Cortex of kidney (tissue), 1 donor: ENCODE measurements at places on chromosomes 1 and 21.

DNA sequence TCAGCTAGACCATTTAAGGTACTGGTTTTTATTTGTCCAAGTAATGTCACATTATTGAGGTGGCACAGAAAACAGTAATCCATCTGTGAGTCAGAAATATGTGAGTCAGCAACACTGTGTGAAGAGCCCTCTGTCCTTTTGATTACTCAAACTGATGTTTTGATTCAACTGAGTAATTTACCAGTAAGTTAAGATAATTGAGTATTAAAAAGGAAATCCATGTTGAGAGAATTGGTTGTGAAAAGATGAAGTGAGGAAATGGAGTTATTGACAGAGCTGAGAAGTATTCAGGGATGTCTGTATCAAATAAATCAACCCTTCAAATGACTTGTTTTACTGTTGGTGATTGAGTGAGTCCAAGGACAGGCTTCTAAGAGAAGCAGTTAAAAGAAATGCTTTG lies 302.7 kb upstream of the SGIP1 start:
- DNase-seq = no peak

DNA sequence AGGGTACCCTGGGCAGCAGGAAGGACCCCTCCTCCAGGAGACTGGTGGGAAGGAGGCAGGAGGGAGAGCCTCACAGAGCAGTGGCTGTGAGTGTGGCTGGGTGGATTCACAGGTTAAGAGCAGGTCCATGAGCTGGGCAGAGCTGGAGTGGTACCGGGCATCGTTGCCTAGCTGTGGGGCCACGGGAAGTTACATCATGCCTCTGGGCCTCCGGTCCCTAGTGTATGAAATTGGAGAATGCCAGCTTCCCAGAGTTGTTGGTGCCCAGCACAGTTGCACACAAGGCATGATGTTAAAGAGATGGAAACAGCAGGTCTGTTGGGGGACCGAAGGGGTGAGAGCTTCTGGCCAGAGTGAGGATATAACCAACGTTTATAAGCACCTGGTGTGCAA lies 18.5 kb downstream of the FOXO6 start:
- DNase-seq = no peak

DNA sequence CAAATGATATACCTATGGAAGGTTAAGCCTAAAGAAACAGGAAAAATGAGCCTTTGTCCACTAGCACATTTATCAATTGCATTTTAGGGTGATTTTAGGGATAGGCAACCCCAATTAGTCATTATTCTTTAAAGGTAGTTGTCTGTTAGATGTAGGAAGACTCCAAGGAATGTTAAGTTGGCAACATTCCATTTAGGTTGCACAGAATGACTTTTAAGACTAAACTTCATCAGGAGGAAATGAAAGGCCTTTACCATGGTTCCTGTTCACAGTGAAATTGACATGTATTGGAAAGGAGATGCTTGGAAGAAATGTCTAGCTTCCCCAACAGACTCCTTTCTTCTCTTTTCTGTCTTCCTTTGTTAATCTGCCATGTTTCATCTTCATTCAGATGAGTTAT lies 1.6 kb upstream of the APOBEC4 start:
- no peak for DNase-seq

DNA sequence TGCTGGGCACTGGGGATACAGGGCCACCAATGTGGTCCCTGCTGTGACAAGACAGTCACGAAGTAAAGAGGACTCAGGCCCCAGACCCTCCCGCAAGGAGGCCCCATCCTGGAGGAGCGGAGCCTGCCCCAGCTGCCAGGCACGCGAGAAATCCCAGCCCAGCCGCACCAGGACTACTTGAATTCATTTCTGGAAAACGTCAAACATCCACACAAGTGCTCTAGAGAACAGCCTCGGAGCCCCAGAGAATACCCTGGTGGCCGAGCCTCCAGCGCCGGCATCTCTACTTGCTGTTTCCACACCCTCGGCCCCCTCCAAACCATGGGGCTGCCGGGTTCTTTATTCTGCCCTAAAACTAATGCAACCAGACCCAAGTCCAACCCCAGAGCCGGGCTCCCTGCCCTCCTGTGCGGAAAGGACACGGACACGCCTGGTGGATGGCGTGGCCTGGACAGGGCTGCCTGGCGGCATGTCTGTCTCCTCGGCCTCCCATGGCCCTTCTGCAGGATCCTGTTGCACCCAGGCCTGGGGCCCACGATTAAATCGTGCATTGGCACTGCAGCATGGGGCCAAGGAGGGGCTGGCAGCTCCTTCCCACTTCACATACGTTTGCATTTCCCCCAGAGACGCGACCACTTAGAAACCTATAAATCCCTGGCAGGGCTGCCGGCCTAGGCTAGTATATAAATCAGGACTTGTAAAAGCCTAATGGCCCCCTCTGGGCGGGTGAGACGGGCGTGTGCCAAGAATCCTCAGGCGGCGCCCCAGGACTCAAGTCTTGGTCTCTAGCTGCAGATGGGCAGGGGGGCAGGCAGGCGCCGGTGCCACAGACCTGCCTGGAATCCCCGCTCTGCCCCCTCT lies 41.2 kb downstream of the DMRTB1 start:
- DNase-seq = no peak

DNA sequence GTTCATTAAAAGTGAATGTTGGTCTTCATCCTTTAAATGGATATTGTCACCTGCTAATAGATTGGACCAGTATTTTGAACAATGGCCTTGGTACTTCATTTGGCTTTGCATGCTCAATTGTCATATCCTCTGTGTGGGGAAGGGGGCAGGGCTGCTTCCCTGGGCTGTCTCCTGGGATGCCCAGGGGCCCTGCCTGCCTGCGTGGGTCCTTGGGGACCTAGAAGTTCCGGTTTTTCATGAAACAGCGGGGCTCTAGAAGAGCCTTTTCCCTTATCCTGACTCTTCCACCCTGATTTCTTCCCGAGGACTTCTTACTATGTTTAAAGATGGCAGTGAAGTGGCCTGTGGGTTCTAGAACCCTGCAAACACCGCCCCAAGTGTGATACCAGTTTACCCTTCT lies 97.5 kb downstream of the DISC1 start:
- DNase-seq = no peak

GRCh38 chr1:220235462-220235861 lies 36.8 kb downstream of the RAB3GAP2 start:
- no peak for DNase-seq

DNA sequence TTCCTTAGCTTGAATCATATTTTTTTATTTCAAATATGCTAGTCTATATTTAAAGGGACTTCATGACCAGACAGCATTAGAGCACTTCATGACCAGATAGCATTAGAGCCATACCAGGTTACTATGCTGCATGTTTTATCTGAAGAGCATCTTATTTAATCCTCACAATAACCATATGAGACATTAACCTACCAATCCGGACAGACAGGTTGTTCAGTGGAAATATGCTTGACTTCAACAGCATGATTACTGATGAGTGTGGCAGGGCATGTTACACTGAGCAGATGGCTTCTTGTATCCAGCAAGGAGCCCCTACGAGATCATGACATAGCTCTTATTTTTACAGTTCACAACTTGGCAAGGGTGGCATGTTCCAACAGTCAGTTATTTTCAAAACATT lies 85.0 kb upstream of the KCTD3 start:
- no peak for DNase-seq

- no peak for DNase-seq
Measured at GRCh38 chr21:15592271-15592860, 137.4 kb upstream of the USP25 start.

DNA sequence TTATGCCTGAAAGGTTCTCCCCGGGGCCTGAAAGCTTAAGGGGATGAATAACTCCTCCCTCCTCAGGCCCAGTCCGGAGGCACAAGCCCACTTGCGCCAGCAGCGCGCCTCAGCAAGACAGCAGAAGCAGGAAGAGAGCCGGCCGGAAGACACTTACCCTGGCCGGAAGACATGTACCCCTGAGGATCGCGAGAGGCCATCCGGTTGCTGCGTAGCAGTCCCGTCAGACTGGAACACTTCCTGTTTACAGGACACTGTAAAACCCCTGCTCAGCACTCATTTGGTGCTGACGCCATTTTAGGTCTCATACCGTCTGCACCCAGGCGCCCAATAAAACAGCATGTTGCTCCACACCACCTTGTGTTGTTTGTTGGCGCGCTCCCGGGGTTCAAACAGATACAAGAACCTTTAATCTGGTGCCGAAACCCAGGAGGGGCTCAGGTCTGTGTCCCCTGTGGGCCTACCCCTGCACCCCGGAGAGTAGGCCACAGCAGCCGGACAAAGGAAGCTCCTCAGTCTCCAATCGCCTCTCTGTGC lies 30.3 kb downstream of the VN1R5 start:
- no peak for DNase-seq

DNA sequence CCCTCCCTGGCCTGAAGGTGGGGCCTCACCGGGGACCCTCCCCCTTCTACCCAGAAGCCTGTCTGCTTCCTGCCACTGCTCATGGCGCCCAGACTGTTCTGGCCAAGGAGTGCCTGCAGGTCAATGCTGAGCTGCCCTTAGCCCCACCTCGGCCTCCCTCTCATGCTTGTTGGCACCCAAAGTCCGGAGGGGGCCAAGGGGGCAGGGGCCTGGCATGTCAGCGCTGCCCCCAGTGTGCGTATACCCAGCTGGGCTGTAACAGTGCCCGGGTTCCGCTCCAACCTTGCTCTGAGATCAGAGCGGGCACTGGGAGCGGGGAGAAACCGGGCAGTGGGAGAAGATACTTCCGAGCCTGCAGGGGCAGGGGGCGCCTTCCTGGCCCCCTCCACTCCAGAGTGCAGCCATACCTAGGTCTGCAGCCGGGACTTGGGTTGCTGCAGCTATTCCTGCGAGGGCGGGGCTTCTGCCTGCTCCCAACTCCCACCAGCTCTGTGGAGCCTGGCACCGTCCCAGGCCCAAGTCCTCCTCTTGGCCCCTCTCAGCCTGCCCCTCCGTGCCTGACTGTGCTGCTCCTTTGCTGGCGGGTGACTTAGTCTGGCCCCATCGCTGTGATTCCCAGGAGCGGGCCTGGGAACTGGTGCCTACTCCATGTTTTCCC lies 21.4 kb upstream of the TGFB2 start:
- DNase-seq = no peak

DNA sequence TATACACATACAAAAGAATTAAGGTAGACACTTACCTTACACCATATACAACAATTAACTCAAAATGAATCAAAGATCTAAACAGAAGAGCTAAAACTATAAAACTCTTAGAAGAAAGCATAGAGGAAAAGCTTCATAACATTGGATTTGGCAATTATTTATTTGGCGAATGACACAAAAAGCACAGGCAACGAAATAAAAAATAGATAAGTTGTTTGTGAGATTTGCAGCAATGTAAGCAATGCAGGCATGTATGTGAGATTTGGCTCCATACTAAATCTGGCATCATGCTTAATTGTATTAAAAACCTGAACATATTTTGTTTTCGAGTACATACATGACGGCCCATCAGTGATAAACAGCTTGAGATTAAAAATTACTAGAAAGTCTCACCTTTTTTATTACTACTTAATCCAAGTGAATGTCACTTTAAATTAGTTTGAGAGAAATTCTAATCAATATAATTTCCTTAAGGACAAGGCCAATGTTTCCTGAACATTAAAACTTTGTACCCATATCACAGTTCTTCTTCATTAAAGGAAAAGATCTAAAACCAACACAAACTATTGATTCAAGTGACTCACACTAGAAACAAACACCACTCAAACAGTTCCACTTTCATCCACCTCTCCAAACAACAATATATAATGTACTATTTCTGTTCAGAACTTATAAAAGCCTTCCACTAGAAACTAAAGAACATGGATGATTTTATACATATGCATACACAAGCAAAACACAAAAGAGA lies 23.1 kb upstream of the TMEM125 start:
- no peak for DNase-seq

GRCh38 chr1:230458509-230458908 lies 32.4 kb upstream of the PGBD5 start:
- DNase-seq = no peak

- DNase-seq = no peak
Measured at GRCh38 chr1:112358061-112358770, 37.8 kb upstream of the CTTNBP2NL start.
